ENCODE measurements at places on chromosomes 2 and 18. TPM values are rescaled to one million over a fixed set of nuclear protein-coding genes. Genes with fewer than 3 reads are reported as not detected.

DNA sequence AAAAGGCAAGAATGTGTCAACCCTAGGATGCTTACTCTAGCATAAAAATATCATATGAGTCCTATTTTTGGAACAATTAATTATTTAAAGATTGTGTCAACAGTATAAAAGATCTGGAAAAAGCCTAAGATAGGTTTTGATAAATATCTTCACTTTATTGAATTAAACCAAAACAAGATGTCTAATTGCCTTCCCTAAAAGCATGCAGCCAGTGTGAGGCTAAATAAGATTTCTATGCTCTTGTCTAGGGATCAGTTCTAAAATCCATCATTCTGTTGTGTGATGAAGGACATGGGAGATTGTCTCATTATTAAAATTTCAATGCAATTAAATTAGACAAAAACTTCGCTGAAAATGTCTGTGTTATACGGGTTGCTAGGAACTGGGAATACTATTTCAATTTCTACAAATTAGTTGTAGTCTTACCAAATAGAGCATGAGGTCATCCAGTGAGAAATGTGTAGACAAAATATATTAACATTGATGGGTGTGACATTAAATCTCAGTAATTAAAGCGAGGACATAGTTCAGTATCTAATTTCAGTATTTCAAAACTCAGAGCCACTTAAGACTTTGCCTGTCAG, 535.6 kb upstream of the FSIP2 start:
- no peak for DNase-seq

DNA sequence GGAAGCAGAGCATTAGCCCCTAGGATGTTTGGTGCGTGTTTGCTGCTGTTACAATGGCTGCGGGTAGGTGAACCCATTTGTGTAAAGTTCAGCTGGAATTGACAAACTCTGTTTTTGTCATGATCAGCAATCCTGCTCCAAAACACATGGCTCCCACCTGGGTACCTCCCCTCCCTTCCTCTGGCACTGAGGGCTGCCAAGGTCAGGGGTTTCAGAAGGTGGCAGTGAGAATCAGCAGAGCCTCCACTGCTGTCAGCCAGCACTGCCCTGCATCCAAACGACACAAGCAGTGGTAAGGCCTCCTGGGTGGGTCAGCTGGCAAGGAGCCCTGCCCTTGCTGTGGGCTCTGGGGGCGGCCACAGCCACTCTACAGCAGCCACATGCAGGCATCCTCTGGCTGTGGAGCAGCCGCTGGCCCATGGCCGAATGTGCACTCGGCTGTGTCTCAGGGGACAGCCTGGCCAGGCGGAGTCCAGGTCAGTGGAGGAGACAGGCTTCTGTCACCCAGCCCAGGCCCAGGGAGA, 32.8 kb upstream of the LDLRAD4 start:
- DNase-seq, result no peak

DNA sequence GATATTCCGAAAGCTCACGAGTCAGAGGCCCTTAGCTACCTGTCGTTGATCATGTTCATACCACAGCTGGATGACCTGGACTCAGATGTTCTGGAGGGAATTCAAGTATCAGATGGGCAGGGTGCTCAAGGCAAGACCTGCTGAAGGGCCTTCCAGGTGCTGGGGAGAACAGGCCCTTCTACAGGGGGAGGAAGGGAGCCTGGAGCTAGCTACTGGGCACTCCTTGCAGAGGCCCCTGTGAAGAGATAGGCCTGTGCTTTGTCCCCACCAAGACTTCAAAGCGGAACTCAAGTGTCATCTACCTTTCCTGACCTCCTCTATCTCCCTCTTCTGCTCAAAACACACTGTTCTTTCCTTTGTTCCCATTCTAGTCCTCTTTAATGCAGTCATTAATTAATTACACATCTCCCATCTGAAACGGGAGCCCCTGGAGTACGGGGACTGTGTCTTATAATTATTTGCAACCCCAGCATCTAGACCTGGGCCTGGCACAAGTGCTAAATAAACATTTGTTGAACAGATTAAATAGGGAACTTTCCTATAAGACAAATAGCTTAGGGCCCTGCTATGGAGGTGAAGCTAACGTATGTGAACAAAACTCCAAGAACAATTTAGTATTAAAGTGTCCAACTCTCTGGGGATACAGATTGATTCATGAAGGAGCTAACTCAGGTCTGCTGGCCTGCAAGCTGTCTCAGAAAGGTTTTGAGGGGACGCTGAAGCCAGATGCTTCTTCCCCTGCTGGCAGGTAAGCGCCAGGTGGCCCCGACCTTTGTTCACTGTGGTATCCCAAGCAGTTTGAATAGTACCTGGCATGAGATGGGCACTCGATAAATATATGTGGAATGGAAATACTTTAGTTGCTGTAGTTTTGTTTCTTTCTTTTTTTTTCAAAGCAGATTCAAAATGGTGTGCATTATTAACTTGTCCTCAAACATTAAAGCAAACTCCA, 22.0 kb downstream of the RHOB start:
- no peak for DNase-seq

- DNase-seq, result no peak
Observed at GRCh38 chr2:74138600-74139323, 8.9 kb downstream of the BOLA3 start.

DNA sequence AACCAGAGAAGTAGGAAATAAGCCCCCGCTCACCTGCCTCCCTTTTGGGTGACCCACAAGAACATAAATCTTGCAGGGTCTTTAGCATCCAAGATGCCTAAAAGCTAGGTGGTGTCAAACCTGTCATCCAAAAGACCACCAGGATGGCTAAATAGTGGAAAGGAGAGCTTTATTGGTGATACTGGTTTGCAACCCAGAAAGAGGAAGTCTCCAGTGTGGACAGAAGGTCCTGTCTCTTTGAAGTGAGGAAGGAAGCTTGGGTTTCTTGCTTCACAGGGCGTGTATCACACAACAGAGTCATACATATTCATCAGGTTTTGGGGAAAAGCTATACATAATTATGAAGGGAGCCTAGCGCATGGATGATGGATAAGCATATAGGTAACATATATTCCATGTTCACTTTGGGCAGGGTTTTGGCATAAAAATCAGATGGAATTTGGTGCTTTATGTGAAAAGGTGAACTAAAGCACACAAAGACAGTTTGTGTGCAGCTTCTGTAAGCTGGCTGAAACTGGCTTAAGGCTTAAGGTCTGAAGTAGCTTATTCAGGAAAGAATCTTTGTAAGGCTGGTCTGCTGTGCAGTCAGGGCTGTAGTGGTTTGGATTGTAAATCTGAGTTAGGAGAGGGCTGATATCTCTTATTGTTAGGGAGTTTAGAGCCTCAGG, 102.2 kb upstream of the MSH2 start:
- DNase-seq, result no peak

- DNase-seq, result no peak
Observed at GRCh38 chr18:59233017-59233410, 13.1 kb downstream of the GRP start.

DNA sequence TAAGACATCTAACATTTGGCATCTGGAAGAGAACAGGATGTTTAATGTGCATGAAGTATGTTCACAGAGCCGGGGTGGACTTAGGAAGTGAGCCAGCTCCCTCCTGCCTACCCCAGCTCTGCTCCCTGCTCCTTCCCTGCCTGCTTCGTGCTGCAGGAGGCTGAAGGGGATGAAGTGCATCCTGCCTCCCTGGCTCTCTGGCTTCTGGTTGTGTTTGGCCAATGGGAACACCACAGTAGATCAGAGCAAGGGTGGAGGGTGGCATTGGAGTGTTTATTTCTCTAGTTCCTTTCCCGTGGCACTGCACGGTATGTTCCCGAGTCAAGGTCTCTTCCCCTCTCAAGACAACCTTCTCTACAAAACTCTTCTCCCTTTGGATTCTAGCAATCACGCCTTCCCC, 379.9 kb downstream of the CLIP4 start:
- DNase-seq, result no peak

DNA sequence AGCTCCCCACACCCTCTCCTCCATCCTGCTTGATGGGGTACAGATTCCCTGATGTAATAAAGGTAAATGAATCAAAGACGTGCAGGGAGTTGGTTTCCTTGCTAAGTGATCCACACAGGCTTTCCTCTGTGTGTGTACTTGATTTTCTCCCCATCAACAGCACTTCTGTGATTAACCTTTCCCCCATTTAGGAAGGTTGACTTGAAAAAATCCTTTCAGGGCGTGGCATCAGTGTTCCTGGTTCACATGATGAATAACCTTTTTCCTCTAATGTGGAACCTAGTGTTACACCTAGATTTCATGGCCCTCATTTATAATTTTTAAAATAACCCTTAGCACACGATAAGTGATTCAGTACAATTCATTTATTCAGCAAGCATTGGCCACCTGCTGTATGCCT, 115.0 kb downstream of the ICA1L start:
- no peak for DNase-seq

DNA sequence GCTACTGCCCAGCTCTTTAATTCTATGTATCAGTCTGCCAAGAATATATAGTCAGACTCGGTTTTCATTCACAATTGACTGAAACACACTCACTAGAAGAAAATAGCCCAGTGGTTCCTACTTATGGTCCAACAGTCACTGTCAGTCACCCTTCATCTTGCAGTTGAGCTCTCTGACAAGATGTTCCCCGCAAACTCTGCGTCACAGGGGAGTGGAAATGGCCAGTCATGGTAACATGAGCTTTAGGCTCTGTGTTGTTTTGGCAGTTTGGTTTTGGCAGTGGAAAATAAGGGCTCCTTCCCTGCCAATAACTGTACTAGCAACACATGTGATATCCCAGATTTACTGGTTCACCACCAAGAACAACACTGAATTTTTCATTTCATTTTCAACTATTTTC, 122.5 kb downstream of the PRPF40A start:
- DNase-seq, result peak; percentile 85

DNA sequence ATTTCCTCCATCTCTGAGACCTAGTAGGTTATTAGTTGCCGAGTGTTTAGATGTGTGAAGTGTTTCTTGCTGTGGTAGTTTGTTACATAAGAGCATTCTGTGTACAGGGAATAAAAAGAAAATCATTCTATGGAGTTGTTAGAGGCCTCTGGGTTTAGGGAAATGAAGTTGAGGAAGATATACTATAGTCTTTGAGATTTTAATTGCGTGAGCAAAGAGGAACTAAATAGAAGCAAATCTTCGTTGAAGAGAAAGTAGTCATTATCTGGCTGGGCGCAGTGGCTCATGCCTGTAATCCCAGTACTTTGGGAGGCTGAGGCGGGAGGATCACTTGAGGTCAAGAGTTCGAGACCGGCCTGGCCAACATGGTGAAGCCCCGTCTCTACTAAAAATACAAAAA, 19.0 kb downstream of the USP39 start:
- DNase-seq, result no peak

- DNase-seq, result no peak
Observed at GRCh38 chr2:178478130-178478438, 316 bp downstream of the FKBP7 start.

DNA sequence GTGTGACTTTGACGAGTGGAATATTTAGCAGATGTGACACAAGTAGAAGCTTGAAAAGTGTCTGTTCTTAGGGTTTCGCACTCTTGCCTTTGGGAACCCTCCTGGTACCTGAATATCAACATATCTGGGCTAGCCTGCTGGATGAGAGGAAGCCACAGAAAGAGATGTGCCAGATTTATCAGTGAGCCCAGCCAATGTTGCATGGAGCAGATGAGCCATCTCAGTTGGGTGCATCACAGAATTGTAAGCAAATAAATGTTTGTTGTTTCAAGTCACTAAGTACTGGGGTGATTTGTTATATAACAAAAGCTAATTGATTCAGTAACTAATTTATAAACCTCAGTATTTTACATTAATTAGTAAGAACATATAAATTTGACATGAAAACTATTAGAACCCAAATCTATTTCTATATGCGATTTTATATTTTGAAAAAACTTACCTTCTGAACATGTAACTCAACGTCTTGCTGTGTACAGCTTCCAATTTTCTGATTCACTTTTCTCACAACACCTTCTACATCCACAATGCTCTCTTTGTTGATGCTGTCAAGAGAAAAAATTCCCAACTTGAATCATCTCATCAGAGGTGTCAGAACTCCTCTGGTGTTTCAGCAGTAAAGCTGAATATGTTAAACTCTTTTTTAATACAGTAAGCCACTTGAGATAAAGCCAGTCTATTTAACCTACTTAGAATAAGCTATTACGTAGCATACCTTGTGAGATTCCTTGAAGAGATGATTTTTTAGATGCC, 42.3 kb downstream of the DARS1 start:
- DNase-seq, result no peak

- DNase-seq, result no peak
Observed at GRCh38 chr2:239204876-239205468, 195.8 kb downstream of the HDAC4 start.

DNA sequence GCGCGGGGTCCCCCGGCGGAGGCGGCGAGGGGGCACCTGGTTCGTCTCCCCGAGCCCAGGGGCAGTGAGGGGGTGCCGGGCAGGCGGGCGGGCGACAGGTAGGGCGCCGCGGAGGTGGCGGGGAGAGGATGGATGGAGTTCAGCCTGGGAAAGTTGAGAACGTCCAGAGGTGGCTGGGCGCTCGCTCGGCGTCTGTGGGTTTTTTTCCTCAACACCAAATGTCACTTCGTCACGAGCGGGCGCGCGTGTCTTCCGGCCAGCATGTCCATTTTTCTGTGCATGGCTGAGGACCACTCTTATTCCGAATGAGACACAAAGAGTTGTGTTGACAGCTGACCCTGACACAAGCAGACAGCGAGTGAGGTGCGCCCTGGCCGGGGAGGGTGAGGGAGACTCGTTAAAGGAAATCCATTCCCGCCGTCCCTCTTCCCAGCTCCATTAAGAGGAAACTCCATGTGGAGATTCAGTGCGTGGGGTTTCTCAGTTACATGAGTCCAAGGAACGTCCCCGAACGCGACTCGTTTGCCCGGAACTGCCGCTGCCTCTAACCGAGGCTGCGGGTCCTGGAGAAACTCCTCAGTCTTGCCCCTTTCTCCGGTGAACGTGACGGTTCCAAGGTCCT, 859 bp downstream of the GREB1L start:
- no peak for DNase-seq

DNA sequence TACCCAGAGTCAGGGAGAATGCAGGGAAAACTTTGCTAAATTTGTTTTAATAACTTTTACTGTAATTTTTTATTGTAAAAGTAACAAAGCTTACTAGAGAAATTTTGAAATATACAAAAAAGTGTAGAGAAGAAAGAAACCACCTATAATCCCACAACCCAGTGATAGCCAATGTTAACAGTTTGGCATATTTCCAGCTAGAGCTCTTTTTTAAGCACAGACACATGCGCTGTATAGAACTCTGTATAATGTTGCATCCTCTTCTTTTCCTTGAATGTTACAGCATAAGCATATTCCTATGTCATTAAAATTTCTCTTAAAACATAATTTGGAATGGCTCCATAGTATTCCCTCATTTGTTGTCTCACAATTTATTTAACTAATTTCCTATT, 37.4 kb upstream of the EPAS1 start:
- DNase-seq, result no peak

- DNase-seq, result peak; percentile 45
Observed at GRCh38 chr2:240840435-240841060, 20.5 kb upstream of the KIF1A start.

- no peak for DNase-seq
Observed at GRCh38 chr2:166240387-166241313, 112.8 kb upstream of the SCN1A start.

Gene SIX2
- total RNA-seq, result 5.2 TPM

Gene SERPINB10
- total RNA-seq, result not detected

Gene IL37
- total RNA-seq, result 3.1 TPM

Gene RGPD4
- not detected for total RNA-seq

Gene KANSL1L
- total RNA-seq, result 3.5 TPM

Gene KCNE4
- total RNA-seq, result 0.30 TPM
